Kidney epithelial cell (primary cell): ENCODE measurements at places on chromosomes 4 and X. TPM values are rescaled to one million over a fixed set of nuclear protein-coding genes. Genes with fewer than 3 reads are reported as not detected.

Gene RAB9A
- 30.5 and 39.0 TPM in 2 replicates for total RNA-seq

Gene PDLIM3
- 10.7 and 11.0 TPM in 2 replicates for total RNA-seq

Gene CT45A5
- not detected in 2 replicates for total RNA-seq

Gene TMEM150C
- 4.9 and 5.3 TPM in 2 replicates for total RNA-seq

Gene EVC2
- 12.6 and 14.7 TPM in 2 replicates for total RNA-seq

Gene SORCS2
- total RNA-seq, result 1.4 and 8.1 TPM in 2 replicates

- DNase-seq, result no peak
Measured at GRCh38 chr4:100248476-100248875, 58.2 kb upstream of the DDIT4L start.

GRCh38 chr4:89048906-89049601 lies 7.9 kb downstream of the FAM13A start:
- DNase-seq, result no peak

DNA sequence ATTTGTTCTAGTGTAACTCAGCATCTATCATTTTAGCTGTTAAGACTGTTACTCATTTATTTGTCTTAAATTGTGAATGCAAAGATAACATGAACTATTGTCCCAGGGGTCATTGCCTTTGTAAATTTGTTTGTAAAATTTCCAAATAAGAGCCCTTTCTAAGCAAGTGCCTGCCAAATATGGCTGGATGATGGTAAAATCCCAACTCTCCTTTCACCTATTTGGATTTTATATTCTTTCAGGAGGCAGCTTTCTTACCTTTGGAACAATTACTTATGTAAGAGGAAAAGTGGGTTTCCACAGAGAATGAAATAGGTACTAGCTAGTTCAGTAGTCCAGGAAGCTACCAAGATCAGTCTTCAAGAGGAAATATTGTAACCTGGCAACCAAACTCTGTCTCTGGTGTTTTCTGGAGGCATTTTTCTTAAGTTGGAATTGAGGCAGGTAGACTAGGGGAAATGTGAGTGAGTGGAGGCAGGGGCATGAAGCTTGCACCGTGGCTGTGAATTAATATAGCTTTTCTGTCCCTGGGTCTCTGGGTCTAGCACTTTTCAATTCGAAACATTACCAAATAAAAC lies 363.0 kb upstream of the ZCCHC13 start:
- DNase-seq, result no peak

- DNase-seq, result no peak
Measured at GRCh38 chr4:62952366-62952765, 1456.9 kb downstream of the TECRL start.

DNA sequence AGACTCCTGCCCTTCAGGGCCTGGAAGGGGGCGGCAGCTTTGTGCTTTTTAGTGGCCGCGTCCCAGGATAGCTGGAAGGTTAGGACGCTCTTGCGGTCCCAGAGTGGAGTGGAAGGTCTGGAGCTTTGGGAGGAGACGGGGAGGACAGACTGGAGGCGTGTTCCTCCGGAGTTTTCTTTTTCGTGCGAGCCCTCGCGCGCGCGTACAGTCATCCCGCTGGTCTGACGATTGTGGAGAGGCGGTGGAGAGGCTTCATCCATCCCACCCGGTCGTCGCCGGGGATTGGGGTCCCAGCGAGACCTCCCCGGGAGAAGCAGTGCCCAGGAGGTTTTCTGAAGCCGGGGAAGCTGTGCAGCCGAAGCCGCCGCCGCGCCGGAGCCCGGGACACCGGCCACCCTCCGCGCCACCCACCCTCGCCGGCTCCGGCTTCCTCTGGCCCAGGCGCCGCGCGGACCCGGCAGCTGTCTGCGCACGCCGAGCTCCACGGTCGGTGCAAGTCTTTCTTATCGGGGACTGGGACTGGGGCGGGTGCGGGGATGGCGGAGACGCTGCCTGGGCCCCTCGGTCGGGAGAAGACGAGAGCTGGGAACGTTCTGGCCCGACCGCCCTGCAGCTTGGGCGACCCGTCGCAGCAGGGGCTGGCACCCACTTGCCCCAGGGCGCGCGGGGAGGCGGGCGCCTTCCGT lies at the start of gene EDNRA:
TSS of gene EDNRA (plus strand) at position 207 of the 686 bp plus-strand sequence. CDS start 4,585 bp downstream, outside the sequence.
- DNase-seq, result no peak

DNA sequence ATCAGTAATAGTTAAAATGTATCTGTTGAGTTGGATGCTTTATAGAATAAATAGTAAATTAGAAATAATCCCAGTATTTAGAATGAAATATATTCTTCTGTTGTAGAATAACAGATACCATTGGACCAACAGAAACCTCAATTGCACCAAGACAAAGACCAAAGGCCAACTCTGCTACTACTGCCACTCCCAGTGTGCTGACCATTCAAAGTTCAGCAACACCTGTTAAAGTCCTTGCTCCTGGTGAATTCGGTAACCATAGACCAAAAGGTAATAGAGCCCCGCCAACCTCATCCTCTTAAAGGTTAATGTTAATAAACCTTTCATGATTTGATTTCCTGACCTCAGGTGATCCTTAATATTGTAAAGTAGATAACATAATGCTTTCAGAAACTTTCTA lies 73.8 kb downstream of the PAQR3 start:
- no peak for DNase-seq

DNA sequence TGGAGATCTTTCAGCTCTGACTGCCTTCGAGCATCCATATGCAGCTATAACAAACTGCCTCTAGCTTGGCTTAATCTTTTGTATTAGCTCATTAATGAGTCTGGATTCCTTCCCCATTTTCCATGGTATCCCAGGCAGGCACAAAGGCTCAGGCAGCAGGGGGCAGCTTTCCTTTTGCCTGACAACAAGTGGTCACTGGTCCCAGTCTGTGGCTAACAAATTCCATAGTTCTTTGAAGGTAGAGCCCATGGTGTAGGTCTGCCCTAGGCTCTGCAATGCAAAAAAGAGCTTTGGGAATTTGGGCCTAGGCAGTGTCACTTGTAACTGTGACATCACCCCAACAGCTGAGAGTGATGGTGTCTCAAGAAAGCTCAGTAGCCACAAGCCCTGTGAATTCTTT lies 234.4 kb upstream of the GPC4 start:
- no peak for DNase-seq

- no peak for DNase-seq
Measured at GRCh38 chr4:83832110-83832825, 296.4 kb downstream of the GPAT3 start.

- DNase-seq, result peak; percentile 18
Measured at GRCh38 chrX:11944501-11944900, 186.5 kb downstream of the MSL3 start.

DNA sequence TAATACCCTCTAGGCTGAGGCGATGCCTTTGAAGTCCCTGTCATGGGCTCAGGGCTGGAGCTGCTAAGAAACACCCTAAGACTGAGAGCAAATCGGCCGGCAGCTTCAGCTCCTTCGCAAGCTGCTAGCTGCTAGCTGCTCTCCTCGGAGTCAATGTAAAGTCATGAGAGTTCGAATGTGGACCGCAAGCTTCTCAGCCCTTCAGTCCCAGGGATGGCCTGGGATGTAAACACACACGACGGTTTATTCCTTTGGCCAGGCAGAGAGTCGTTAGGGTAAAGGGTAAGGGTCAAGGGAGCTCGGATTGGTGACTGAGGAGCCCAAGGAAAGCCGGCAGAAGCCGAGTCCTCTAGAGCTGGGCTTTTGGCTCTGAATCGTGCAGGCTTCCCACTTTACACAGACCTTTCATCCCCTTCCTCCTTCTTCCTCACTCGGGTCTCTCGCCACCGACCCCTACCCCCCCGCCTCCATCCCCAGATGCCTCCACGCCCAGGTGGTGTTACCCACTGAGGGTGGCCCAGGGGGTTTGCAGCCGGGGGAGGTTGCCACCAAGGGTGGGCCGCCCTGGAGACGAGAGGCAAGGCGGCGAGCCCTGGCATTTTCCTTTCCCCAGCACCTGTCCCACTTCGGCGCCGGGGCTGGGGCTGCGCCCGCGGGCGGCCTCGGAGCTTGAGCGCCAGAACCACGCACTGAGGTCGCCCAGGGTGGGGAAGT lies 3.1 kb upstream of the BCORL1 start:
- DNase-seq, result no peak

DNA sequence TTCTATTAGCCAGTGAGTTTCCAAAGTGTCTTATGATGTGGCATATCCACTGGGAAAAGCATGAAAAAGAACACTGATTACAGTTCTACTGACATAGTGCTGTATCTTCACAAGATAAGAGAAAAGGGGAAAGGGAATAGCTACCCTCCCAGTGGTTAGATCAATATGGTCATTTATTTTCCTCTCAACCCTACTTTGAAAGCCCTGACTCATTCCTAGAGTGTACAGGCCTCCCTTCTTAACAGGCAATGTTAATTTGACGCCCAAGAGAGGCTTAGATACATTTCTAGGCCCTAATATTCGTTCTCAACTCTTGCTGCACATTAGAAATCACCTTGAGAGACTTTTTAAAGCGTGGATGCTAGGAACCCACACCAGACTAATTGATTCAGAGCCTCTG lies 20.4 kb upstream of the BRS3 start:
- DNase-seq, result no peak

DNA sequence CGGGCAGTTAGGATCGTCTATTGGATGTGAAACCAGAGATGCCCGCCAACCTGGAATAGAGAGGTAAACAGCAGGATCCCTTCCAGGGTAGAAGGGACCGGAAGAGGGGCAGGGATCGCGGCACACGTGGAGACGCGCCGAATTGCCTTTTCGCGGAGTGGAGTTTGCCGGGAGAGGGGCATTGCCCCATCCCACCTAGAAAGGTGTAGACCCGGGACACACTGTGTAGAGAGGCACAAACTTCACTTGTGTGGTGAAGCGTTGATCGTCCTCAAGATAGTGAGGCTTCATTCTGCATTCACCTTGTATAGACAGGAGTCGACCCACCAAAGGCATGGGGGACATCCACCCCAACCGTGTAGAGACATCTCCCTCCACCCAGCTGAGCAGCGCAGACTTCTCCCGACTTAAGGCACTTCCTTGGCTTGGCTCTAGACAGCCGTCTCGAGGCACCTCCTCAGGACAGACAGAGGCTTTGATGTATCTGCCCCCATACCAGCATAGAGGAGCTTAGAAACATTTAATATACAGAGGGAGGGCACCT lies 410 bp downstream of the GNL3L start:
- DNase-seq, result no peak
